ENCODE measurements at places on chromosomes 2 and 18. TPM values are rescaled to one million over a fixed set of nuclear protein-coding genes. Genes with fewer than 3 reads are reported as not detected.

The CHRNA1 gene
- total RNA-seq: 0.19 TPM

The TXNDC2 gene
- not detected for total RNA-seq

The HOXD13 gene
- total RNA-seq: 0.43 TPM

The CD8A gene
- 0.34 TPM for total RNA-seq

The CENPA gene
- 24.7 TPM for total RNA-seq

The CNTNAP5 gene
- 5.0 TPM for total RNA-seq

The PIEZO2 gene
- 21.8 TPM for total RNA-seq

The KIAA1328 gene
- 6.1 TPM for total RNA-seq

The C2orf15 gene
- 5.6 TPM for total RNA-seq

The REG3G gene
- 0.33 TPM for total RNA-seq

The LBH gene
- 78.5 TPM for total RNA-seq

The SCYGR4 gene
- total RNA-seq: not detected

The CD207 gene
- total RNA-seq: not detected

The PUM2 gene
- 98.5 TPM for total RNA-seq

The PLGLB2 gene
- 3.4 TPM for total RNA-seq

The PLEK gene
- total RNA-seq: not detected

The KYNU gene
- 1.8 TPM for total RNA-seq

The LOXL3 gene
- 3.4 TPM for total RNA-seq

The HOXD12 gene
- not detected for total RNA-seq
